Hepatocyte (in vitro differentiated cells): ENCODE measurements at places on chromosomes 16 and 17. TPM values are rescaled to one million over a fixed set of nuclear protein-coding genes. Genes with fewer than 3 reads are reported as not detected.

OTOP3 gene
- total RNA-seq, result 0.43 and 0.60 TPM in 2 replicates

CA10 gene
- total RNA-seq, result 0.20 and 0.33 TPM in 2 replicates

PRR29 gene
- 0.13 and 0.36 TPM in 2 replicates for total RNA-seq

LRRC46 gene
- total RNA-seq, result not detected in 2 replicates

SKAP1 gene
- total RNA-seq, result 1.8 and 3.0 TPM in 2 replicates

XAF1 gene
- 3.3 and 4.1 TPM in 2 replicates for total RNA-seq

DPEP2NB gene
- total RNA-seq, result not detected in 2 replicates

FOXN1 gene
- total RNA-seq, result not detected in 2 replicates

DNA sequence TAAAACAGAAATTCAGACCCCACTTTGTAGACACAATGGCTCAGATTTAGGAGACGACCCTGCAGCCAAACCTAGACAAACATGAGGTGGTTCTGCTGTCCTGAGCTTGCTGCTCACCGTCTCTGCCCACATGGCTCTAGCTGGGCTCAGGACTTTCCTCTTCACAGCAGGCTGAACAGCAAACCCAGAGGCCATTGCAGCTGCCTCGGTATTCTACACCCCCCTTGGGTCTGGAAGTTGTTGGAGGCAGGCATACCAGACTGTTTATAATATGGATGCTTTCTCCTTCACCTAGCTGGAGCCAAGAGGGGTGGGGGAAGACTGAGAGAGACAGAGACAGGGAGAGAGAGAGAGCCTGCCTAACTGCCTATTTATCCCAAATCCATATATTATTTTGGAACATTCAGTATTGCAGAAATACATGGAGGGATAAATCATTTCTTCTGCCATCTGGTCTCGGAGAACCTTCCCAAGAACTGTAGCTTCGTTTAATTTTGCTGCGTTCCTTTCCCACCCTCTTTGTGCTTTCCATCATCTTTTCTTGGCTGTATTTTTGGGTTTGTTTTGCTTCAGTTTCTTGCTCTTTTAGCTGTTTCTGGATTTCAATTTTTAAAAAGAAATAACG, 628.2 kb upstream of the RBFOX1 start:
- no peak for DNase-seq
- no peaks in the 10 kb centered on the region for H3K27me3 ChIP-seq

GRCh38 chr16:29849505-29849904, 13.5 kb downstream of the CDIPT start:
- H3K4me3 ChIP-seq, result no peak overlapping the region
- H3K27me3 ChIP-seq, result no peaks in the 10 kb centered on the region
- no peak overlapping the region for H3K27ac ChIP-seq
- peak; percentile 61 for DNase-seq
- H3K36me3 ChIP-seq, result no peaks in the 10 kb centered on the region
- H3K4me1 ChIP-seq, result no peaks in the 10 kb centered on the region

- H3K4me1 ChIP-seq, result peaks cover 9% of the 10 kb centered on the region
- H3K36me3 ChIP-seq, result no peaks in the 10 kb centered on the region
- peak; percentile 80 for DNase-seq
- no peak overlapping the region for H3K27ac ChIP-seq
Measured at GRCh38 chr17:36602924-36603384, 1.6 kb downstream of the MRM1 start.

GRCh38 chr16:20348365-20349185, 3.9 kb downstream of the UMOD start:
- H3K27ac ChIP-seq, result no peak overlapping the region
- DNase-seq, result no peak
- no peaks in the 10 kb centered on the region for H3K36me3 ChIP-seq
- no peak overlapping the region for H3K4me3 ChIP-seq

DNA sequence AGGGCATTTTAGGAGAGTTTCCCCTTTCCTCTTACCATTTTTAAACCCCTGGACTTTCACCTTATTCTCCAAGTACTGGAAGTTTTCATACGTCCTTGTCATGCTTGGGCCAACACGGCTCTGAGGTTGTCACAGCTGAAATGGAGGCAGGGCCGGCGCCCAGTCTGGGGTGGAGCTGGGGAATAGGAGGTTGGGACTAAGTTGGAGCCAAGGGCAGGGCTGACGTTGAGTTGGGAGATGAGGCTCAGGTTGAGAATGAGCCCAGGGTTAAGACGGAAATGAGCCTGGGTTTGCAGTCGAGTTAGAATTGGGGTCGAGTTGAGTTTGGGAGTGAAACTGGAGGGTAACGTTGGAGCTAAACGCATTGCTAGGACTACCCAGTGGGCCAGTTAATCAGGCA, 1.3 kb downstream of the CLEC10A start:
- no peak for DNase-seq
- H3K27ac ChIP-seq, result no peak overlapping the region
- H3K27me3 ChIP-seq, result no peaks in the 10 kb centered on the region
- H3K36me3 ChIP-seq, result no peaks in the 10 kb centered on the region
- H3K4me3 ChIP-seq, result no peak overlapping the region
- no peaks in the 10 kb centered on the region for H3K4me1 ChIP-seq

DNA sequence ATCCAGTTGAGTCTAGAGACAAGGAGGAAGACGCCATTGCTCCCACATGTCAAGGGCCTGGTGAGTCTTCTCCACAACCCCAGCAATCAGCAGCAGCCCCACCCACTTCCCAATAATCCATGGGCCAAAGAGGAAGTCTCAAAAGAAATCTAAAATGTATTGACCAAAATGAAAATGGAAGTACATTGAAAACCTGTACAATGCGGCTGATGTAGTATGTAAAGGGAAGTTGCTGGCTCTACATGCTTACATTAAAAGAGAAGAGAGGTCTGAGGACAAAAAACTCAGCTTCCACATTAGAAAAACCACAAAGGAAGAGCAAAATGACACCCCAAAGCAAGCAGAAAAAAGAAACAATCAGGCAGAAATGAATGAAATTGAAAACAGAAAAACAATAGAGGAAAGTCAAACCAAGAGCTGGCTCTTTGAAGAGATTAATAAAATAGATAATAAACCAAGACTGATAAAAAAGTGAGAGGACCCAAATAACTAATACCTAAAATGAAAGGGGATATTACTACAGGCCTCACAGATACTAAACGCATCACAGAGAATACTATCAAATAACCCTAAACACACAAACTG, 100.6 kb upstream of the METRNL start:
- H3K27ac ChIP-seq, result no peak overlapping the region
- no peaks in the 10 kb centered on the region for H3K27me3 ChIP-seq
- no peak for DNase-seq
- H3K4me3 ChIP-seq, result no peak overlapping the region
- no peaks in the 10 kb centered on the region for H3K4me1 ChIP-seq

DNA sequence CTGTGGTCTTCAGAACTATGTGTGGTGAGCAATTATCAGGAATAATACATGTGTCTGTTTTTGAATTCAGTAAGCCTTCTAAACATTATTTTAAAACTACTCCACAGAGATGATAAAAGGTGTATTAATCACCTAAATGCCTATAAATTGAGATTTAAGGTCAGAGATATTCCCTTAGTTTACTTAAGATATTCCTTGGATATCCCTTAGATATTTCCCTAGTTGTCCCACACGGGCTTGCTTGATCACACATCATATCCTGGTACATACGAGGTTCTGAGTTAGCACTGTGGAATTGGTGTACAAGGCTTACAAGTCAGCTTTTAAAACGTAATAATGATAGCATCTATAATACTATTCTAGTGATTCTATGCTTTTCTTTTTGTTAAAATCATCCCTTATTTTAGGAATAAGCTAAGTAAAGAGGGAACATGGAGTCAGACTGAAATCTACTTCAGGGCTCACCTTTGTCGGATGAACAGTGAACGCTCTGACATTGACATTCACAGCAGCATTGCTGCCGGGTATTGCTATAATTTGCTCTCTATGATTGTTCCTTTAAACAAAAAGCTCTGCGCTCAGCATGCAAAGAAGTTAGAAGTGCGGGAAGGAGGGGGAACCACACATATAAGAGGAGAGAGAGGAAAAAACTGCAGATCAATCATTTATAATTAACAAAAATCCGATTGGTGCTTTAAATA, 136.5 kb downstream of the SKAP1 start:
- H3K36me3 ChIP-seq, result no peaks in the 10 kb centered on the region
- H3K27me3 ChIP-seq, result no peaks in the 10 kb centered on the region
- no peak for DNase-seq
- H3K27ac ChIP-seq, result no peak overlapping the region

GRCh38 chr16:23509441-23509754, 896 bp downstream of the GGA2 start:
- H3K27me3 ChIP-seq, result no peaks in the 10 kb centered on the region
- peaks cover 4% of the 10 kb centered on the region for H3K4me1 ChIP-seq
- no peak for DNase-seq
- peak overlapping the region; percentile 85 for H3K4me3 ChIP-seq
- peak overlapping the region; percentile 41 for H3K27ac ChIP-seq
- H3K36me3 ChIP-seq, result no peaks in the 10 kb centered on the region

DNA sequence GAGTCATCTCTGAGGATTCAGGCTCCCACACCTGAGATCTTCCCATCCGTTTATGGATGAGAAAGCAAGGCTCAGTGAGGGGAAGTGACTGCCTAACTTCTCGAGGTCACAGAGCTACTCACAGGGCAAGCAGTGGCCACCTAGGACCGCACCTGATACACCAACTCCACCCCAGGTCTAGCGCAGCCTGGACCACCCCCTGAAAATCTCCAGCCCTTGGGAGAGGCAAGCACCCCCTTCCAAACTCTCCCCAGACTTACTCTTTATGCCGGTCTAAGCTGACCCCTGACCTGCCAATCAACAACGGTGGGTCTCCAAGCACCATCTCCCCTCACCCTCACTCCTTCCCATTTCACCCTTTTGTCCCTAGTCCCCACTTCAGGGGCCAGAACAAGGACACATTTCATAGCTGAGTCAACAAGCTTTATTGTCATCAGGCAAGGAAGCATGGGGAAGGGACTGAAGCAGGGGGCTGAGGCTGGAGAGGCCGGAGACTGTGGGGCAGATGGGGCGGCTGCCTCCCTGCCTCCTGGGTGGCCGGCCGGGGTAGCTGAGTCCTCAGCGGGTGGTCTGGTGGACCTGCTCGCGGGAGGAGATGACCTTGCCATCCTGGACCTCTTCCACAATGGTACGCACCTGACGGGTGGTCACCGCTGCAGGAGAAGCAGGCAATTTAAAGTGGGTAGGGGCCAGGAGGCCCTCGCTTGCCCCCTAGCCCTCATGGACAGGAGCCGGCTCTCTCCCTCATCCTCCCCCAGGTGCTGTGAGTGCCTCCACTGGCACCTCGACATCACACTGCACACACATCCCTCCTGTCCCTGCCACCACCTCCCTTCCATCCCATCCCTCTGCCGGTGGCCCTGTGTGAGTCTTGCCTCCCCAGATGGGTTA, 5.1 kb downstream of the KRT17 start:
- H3K4me1 ChIP-seq, result peaks cover 7% of the 10 kb centered on the region
- no peak for DNase-seq
- no peak overlapping the region for H3K4me3 ChIP-seq
- no peak overlapping the region for H3K27ac ChIP-seq
- H3K36me3 ChIP-seq, result no peaks in the 10 kb centered on the region

GRCh38 chr17:40095944-40096791, 4.2 kb downstream of the NR1D1 start:
- no peaks in the 10 kb centered on the region for H3K27me3 ChIP-seq
- H3K4me1 ChIP-seq, result peaks cover 18% of the 10 kb centered on the region
- DNase-seq, result no peak
- H3K4me3 ChIP-seq, result no peak overlapping the region
- no peak overlapping the region for H3K27ac ChIP-seq

- H3K27me3 ChIP-seq, result no peaks in the 10 kb centered on the region
- H3K27ac ChIP-seq, result no peak overlapping the region
- H3K4me1 ChIP-seq, result no peaks in the 10 kb centered on the region
Measured at GRCh38 chr17:54867634-54868033, 33.0 kb upstream of the TOM1L1 start.

GRCh38 chr17:63382826-63383225, 63.3 kb downstream of the CYB561 start:
- H3K27ac ChIP-seq, result no peak overlapping the region
- no peaks in the 10 kb centered on the region for H3K4me1 ChIP-seq
- no peaks in the 10 kb centered on the region for H3K27me3 ChIP-seq
- H3K4me3 ChIP-seq, result no peak overlapping the region
- no peak for DNase-seq

DNA sequence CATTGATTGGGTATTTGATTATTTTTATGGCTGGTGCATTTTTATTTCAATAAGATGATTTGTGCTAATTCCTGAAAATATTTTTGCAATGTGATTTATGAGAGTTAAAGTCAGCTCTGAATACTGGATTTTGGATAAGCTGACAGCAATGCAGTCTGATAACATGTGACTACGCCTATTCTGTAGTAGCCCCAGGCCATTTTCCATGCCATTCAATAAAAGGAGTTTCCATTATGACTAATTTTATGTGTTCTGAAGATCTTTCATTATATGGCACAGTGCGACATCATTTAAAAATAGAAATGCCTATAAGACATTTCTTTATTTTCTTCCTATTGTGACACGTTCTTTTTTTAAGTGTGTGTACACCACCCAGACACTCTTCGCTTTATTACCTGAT, 46.3 kb downstream of the KCNJ2 start:
- no peak overlapping the region for H3K4me3 ChIP-seq
- H3K27me3 ChIP-seq, result no peaks in the 10 kb centered on the region
- H3K36me3 ChIP-seq, result no peaks in the 10 kb centered on the region
- DNase-seq, result no peak

DNA sequence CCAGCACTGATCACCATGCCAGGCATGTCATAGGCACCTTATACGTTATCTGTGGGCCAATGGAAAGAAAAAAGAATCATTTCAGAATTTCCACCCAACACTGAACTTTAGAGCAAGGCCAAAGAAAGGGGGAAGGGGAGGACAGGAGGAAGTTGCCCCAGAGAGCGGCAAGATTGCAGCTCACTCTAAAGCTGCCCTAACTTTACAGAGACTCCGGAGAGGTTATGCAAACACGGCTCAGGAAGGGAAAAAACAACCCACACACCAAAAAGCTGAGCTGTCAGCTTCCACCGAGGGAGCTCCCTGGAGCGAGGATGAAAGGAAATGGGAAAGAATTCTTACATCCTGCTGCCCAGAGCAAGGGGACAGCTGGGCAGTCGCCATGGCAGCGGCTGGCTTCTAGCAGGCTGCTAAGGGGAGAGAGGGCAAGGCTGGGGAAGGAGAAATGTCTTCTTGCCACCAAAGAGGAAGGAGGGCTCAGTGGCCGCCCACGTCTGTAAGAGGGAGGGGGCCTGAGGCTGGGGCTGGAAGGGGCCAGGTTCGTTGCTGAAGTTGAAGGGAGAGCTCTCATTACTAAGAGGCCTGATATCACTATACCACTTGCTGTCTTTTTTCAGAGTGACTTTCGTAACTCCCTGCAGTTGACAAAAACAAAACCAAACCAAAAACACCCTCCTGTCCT, 18.2 kb downstream of the COTL1 start:
- H3K27ac ChIP-seq, result peak overlapping the region; percentile 87
- H3K27me3 ChIP-seq, result no peaks in the 10 kb centered on the region
- no peak overlapping the region for H3K4me3 ChIP-seq
- DNase-seq, result peak; percentile 66
- no peaks in the 10 kb centered on the region for H3K36me3 ChIP-seq

DNA sequence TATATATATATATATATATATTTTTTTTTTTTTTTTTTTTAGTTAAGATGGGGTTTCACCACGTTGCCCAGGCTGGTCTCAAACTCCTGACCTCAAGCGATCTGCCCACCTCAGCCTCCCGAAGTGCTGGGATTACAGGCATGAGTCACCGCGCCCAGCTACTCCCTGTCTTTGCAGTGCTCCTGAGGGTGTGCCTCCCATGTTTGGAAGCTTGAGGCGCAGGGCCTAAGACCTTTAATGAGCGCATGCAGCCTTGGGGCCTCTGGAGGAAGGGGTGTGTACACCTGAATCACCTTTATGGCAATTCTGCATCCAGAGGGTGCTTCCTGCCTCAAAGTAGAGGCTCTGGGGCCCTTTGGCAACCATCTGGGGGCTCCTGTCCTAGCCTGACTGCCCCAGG, 219.4 kb upstream of the CIBAR2 start:
- H3K36me3 ChIP-seq, result no peaks in the 10 kb centered on the region
- peak; percentile 63 for DNase-seq
- peaks cover 62% of the 10 kb centered on the region for H3K4me1 ChIP-seq
- H3K4me3 ChIP-seq, result no peak overlapping the region
